MM.1S (cell line): ENCODE measurements at places on chromosomes 3 and 15.
A peak's percentile ranks its signal among the peaks of the same experiment; 100 is the strongest.

GRCh38 chr3:49454898-49455681 lies 15.0 kb upstream of the DAG1 start:
- no peak for DNase-seq

DNA sequence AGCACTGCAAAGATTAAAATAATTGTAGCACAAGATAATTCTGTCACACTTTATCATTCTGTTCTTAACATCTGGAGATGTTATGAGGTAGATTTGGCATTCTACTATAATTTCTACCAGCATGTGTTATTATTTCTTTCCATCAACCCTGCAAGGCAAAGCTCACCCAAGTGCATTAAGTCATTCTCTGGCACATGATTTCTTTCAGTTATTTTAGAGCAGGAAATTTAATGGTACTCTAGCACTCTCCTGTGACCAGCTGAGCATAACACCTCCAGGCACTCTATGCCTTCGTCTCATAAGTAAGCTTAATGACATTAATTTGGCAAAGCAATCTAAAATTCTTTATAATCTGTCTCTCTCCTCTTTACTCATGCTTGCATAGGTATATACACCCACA lies 300.2 kb upstream of the GPR149 start:
- no peak for DNase-seq

DNA sequence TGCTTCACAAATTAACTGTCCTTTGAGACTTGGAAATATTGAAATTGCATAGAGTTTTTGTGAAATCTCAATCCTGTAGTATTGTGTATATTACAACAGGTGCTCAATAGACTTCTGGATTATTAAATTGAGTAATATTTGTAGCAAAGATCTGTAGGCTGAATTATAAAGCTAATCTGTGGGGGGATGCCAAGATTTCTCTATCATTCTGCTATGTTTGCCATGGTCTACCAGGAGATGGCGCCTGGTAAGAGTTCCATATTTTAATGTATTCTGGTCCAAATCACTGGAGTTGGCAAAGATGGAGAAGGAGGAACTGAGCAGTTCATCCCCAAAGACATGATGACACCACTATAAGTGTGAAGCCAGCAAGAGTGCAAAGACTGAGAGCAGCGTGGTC lies 340.9 kb upstream of the TPRG1 start:
- no peak for DNase-seq

GRCh38 chr3:77321646-77322045 lies 281.7 kb downstream of the ROBO2 start:
- DNase-seq: no peak

- DNase-seq: no peak
Observed at GRCh38 chr15:38608682-38609081, 44.1 kb upstream of the RASGRP1 start.

DNA sequence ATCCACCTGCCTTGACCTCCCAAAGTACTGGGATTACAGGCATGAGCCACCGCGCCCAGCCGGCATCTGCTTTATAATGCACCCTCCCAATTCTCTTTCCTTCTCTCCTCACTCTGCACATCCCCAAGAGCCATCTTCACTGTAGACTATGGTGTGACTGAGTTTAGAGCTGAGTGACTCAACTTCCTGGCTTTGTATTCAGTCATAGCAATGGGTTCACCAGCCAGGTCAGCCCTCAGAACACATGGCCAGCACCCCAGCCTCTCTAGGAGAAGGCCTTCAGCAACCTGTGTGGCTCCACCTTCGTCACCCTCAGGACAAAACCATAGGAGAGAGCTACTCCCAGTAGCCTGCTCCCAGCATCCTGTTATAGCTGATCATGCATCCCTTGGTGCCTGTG lies 33.0 kb downstream of the ARID3B start:
- no peak for DNase-seq

DNA sequence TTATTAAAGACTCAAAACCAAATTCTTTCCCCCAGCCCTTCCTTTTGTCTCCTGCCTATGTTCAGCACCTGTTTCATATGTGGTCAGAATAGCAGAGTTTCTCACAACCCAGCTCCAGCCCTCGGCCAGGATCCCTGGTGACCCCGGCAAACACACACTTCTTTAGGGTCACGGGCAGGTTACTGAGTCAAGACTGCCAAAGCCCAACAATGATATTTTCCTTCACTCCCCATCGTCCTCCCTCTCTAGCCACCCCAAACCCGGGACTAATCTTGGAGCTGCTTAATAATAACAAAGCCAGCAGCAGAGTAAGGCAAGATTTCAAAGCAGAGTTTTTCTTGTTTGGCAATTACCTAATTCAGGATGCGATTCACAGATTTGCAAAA lies 25.5 kb downstream of the RARB start:
- peak; percentile 91 for DNase-seq

- no peak for DNase-seq
Observed at GRCh38 chr15:41948490-41948889, 23.9 kb downstream of the EHD4 start.

GRCh38 chr3:4495294-4496086 lies 2.3 kb downstream of the ITPR1 start:
- DNase-seq: no peak

- no peak for DNase-seq
Observed at GRCh38 chr3:18411541-18411940, 13.6 kb downstream of the SATB1 start.

DNA sequence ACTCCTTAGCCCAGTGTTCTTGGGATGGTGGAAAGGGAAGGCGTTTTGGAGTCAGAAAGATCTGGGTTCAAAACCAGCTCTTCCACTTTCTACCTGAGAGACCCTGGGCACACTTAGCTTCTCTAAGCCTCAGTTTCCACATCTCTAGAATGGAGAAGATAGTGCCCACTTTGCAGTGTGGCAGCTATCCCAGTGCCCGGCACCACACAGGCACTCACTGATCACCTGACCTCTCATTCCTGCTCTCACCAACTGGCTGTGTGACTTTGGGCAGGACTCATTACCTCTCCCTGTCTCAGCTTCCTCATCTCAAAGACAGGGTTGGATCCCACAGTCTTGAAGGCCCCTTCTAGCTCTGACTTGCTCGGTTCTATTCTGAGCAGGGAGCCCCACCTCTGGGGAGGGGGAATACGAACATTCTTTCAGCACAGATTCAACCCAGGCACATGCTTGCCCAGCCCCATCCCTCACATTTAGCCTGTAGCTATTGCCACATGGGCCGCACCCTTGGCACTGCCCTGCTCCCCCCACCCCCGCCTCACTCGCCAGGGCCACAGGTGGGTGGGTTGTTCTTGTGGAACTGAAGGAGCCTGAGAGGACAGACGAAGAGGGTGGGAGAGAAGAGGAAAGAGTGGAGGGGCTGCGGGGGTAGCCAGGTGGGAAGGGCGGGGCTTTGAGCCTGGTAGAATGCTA lies 39.2 kb downstream of the EPHB3 start:
- DNase-seq: no peak

GRCh38 chr15:100918034-100918689 lies 995 bp upstream of the LRRK1 start:
- DNase-seq: peak; percentile 88

DNA sequence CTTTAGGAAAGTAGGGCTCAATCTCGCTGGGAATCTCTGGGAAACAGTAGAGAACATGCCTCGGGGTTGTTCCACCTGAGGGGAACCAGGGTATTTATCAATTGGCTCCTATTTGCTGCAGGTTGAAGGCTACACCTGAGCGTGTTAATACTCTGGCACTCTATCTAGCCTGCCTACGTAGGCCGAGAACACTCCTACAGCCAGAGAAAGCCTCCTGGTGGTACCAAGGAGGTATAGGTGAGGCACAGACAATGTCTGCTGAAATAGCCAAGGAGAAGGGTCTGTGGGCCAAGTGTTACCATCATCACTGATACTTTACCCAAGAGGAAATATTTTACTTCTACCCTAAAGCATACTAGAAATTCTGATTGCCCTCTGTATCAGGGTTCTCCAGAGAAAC lies 341.0 kb upstream of the UBE2E2 start:
- DNase-seq: no peak

GRCh38 chr3:196177567-196177966 lies 33.6 kb downstream of the ZDHHC19 start:
- DNase-seq: no peak

DNA sequence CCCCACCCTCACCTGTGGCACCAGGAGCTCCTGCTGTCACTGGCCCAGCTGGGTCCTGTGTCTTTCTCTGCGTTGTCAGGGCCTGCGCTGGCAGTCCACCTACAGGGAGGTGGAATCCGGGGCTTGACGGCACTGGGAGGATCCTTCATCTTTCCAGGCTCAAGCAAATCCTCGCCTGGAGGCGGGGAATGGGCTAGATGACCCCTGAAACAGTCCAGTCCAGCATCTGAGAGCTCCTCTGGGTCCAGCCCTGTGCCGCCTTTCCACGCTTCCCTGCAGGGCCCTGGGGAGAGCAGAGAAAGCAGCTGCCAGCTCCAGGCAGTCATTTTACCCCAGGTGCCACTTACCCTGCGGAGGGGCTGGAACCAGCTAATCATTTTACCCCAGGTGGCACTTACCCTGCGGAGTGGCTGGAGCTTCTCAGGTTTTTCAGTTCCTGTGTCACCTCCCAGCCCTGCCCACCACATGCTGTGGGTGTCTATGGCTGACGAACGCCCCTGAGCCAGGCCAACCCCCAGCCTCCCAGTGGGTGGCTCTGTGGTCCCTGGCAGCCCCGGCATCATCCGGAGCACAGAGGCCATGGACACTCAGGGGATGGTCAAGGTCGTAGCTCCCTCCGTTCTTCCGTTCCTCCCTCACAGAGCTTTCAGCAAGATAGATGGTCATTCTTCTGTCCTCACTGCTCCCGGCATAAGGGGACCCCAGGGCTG lies 17.9 kb upstream of the ADIPOQ start:
- no peak for DNase-seq

DNA sequence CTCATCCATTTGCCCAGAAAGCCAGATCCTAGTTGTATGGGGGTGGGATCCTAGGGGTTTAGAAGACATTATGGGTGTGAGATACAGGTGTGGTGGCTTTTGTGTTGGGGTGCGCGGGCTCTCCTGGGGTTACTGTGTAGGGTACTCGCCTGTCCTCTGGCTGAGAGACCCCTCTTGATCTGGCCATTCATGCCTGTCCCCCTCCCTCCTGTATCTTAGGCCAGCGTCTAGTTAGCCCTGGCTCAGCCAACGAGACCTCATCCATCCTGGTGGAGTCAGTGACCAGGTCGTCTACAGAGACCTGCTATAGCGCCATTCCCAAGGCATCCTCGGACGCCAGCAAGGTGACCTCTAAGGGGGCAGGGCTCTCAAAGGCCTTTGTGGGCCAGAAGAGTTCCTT lies 41.4 kb downstream of the DNASE1L3 start:
- DNase-seq: no peak

GRCh38 chr15:71691458-71692417 lies 118.6 kb upstream of the NR2E3 start:
- no peak for DNase-seq

GRCh38 chr3:89013536-89013935 lies 93.9 kb upstream of the EPHA3 start:
- DNase-seq: no peak

DNA sequence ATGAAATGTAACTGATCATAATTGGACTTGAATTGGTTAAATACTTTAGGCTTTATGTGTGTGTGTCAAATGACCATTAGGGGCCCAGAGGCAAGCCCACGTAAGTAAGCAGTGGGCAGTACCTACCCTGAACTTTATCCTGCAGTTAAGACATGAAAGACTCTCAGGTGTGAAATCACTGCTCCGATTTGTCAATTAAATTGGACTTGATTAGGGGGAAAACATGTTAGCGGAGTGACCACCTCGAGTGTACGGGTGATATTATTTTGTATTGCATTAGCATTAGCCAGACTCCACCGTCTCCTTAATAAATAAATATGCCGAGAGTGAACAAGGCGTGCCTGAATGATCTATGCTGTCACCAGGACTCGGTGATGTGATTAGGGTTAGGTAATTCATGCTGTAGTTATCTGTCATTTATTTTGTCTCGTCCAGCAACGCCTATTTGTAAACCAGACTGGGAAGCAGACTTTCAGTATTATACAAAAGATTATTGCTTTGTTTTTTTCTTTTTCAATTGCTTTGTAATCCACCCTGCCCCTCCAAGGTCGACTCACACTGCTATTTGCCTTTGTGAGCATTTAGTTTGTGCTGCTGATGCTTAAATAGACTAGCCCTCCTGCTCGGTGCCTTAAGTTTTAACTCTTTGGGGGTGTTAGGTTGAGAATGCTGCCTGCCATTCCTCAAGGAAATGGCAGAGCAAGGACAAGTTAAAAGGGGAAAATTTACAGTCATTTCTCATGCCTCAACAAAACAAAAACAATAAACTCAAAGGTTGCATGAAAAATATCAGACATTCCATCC lies 1.8 kb downstream of the RBMS3 start:
- DNase-seq: no peak

DNA sequence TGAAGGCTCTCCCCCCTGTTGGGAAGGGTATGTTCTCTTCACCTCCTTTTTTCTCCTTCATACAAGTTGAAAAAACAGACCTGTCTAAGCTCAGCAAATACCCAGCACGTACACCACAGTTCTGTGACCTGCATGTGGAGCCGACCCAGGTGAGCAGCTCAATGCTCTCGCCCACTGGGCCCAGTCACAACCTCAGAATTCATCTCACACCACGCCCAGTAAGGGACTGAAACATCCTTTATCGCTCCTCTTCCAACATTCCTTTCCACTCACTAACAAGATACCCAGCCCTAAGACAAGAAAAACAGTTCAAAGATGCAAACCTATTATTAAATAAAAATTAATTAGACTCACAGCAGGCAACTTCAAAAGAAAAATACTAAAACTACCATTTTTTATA lies 68.9 kb downstream of the FOXP1 start:
- no peak for DNase-seq

GRCh38 chr3:181724192-181724965 lies 12.7 kb downstream of the SOX2 start:
- DNase-seq: no peak

DNA sequence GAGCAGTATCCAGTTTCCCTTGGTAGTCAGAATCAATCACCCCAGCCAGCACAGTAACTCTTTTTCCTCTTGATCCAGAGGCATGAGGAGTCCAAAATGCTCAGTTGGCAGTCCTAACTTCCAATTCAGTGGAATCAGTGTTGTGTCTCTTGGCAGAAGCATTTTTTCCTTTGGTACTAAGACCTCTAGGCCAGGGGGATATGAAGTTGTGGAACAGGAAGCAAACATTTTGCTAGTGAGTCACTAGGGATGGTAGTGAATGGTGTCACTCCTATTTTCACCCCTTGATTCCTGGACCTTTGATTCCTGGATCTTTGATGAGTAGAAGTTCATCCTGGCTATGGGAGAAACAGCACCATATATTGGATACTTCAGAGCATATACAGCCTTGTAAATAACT lies 70.5 kb upstream of the ALDH1A3 start:
- no peak for DNase-seq

DNA sequence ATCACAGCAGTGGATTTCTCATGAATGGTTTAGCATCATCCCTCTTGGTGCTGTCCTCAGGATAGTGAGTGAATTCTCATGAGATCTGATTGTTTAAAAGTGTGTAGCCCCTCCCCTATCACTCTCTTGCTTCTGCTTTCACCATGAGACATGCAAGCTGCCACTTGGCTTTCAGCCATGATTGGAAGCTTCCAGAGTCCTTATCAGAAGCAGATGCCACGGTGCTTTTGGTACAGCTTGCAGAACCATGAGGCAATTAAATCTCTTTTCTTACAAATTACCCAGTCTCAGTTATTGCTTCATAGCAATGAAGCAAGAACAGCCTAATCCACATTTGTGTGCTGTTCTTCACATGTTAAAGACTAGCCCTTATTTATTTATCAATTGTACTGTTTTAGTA lies 495.2 kb upstream of the EPHA6 start:
- DNase-seq: no peak
